ENCODE measurements at places on chromosomes 16 and 17.

- DNase-seq, result no peak
Observed at GRCh38 chr17:66006654-66007053, 185.3 kb downstream of the CEP112 start.

DNA sequence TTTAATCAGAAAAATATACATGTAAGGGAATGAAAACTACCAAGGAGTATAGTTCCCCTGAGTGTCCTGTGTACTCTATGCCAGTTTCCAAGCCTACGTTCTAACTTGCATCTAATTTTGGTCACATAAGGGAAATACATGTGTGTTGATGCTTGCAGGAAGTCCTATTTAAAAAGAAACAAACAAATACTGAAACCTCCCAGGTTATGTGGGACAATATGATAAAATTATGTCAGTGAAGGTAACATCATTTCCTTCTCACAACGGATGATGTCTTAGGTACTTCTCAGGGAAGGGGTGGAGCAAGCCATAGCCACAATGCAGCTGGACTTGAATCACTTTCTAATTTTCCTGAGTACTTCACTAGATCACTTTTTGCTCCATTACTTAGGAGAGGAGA, 115.9 kb downstream of the ZFHX3 start:
- no peak for DNase-seq

DNA sequence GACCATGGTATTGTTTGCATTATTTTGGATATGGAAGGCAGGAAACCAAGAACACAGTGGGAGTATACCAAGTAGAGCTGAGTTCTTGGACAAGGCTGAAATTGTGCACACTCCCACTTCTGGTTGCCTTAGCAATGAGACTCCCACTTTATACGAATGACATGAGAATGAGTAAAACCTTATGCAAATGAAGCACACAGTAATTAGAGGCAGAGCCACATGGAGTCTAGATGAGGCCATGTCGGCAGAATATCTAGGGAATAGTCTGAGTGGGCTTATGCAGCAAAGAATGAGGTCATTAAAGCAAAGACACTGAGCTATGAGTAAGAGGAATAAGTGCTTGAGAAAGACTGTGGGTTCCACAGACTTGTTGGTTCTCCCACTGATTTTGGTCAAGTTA, 178.7 kb downstream of the GRIN2A start:
- no peak for DNase-seq

DNA sequence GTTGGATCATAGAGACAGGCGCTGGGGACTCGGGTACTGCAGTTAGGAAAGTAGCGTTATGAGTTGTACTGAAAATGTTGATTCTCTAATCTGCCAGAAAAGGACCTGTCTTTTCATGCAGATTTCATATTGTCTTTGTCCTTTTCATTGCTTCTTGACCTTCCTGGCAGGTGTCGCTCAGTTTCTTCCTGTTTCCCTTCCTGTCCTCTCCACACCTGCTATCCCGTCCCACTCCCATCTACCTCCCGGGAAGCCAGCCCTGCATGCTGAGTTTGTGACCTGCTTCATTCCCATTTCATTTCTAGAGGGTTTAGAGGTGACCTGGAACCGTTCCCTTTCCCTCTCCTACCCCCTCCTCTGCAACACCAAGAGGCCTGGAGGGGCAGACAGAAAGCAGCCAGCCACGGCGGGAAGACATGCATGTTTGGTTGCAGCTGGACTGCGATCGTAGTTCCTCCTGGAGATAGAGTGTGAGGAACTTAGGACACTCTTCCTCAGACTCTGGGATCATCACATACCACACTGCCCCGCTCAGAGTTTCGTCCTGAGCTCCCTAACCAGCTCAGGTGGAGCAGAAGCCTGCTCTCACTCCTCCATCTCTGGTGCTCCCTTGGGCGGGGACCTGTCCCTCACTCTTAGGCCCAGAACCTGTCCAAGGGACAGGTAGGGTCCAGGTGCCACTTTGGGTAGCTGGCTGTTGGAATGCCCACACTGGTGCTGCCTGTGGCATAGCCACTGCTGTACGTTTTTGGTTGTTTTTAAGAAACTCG, 23.9 kb upstream of the ARHGAP23 start:
- no peak for DNase-seq

DNA sequence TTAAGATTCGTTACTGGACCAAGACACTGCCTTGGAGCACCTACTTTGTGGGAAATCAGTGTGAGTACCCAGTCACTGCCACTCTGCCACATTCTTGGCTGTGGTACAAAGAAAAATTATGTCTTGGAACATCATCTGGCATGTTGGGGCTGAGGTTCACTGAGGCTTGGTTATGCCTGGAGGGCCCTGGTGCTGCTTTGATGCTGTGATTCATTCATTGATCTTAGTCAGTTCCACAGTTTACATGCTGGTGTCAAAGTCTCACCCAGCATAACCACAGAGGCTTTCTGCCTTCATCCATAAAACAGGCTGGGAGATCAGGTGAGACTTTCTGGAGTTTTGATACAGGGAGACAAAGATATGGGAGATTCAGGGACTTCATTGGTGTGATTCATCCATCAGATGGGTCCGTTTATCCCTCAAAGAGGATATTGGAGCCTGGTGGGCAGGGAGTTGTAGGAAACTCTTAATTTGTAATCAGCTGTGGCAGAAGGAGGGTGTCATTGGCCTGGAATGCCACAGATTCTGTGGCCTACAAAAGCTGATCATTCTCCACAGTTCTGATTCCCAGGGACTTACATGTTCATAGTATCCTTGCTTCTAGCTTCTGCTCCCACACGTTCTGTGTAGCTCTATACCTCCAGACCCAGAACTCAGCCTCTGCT, 322.5 kb downstream of the PMP22 start:
- DNase-seq, result no peak

- DNase-seq, result no peak
Observed at GRCh38 chr17:74250324-74250995, 23.6 kb upstream of the DNAI2 start.
